ENCODE measurements at places on chromosomes 6 and 20.

GRCh38 chr20:48047447-48047846 lies 262.2 kb upstream of the SULF2 start:
- DNase-seq: no peak

GRCh38 chr20:7773511-7773910 lies 166.7 kb downstream of the HAO1 start:
- no peak for DNase-seq

GRCh38 chr20:45088247-45088646 lies 12.7 kb downstream of the KCNS1 start:
- DNase-seq: peak; percentile 92

- DNase-seq: no peak
Observed at GRCh38 chr6:29131691-29132090, 23.8 kb downstream of the OR2J3 start.

- DNase-seq: peak; percentile 6
Observed at GRCh38 chr6:39387785-39388184, 65.3 kb upstream of the KCNK16 start.

GRCh38 chr6:11618533-11618932 lies 81.0 kb downstream of the TMEM170B start:
- peak; percentile 50 for DNase-seq

GRCh38 chr20:3092611-3093379 lies 8.3 kb upstream of the AVP start:
- DNase-seq: peak; percentile 33

DNA sequence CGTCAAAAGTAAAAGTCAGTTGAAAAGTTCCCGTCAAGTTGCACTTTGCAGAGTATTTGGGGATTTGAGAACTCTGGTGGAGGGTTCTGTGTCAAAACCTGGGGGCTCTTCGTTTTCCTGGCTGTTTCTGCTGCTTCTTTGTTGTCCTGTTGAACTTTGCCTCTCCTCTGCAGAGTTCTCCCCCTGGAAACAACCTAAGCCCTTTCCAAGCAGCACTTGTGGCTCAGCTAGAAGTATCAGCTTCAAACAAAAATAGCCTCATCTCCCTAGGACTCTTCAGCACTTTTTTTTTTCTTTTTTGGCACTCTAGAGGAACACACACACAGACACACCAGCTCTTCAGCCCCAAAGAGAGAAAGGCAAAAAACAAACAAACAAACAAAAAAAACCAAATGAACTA lies at the start of gene TRDN:
Gene TRDN, minus strand, starts transcription at position 169 of the 400 bp plus-strand sequence. CDS start 175 bp downstream, outside the sequence.
- no peak for DNase-seq

DNA sequence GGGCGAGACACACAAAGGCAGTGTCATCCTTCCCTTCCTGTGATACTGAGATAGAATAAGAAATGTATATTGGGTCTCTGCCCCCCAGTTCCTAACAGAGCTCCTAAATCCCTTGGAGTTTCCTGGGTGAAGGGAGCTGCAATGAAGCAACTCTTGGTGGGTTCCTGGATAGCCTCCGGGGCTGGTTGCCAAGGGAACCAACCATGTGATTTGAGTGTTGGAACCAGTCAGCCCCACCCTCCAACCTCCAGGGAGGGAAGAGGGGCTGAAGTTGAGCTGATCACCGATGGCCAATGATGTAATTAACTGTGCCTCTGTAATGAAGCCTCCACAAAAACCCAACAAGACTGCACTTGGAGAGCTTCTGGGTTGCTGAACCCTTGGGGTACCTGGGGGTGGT lies 116.6 kb downstream of the SLC22A3 start:
- no peak for DNase-seq

DNA sequence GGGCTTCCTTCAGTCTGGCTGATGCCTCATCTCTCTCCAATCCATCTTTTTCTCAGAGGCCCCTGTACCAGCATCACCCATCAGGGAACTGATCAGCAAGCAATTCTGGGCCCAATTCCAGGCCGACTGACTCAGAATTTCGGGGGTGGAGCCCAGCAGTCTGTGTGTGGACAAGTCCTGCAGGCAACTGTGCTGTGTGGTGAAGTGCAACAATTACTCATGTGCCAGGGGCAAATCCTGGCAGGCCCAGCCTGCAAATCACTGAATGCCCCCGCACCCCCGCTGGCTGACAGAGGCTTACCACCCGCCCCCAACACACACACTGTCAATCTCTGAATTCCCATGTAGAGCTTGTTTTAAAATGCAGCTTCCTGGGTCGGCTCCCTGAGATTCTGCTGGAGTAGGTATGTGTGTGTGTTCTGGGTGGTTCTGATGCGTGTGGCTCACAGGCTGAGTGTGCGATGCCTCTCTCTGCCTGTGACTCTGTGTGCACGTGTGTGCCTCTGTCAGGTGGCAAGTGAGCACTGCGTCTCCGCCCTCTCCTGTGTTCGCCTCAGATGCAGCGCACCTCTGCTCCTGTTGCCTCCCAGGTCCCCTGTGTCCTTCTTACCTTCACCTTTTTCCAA lies 45.4 kb downstream of the SSR1 start:
- DNase-seq: peak; percentile 95

GRCh38 chr20:64040231-64041039 lies 4.5 kb downstream of the C20orf204 start:
- DNase-seq: no peak

- DNase-seq: no peak
Observed at GRCh38 chr6:88301888-88302768, 136.0 kb upstream of the CNR1 start.

GRCh38 chr6:87832025-87832825 lies 130.2 kb upstream of the AKIRIN2 start:
- DNase-seq: peak; percentile 33

DNA sequence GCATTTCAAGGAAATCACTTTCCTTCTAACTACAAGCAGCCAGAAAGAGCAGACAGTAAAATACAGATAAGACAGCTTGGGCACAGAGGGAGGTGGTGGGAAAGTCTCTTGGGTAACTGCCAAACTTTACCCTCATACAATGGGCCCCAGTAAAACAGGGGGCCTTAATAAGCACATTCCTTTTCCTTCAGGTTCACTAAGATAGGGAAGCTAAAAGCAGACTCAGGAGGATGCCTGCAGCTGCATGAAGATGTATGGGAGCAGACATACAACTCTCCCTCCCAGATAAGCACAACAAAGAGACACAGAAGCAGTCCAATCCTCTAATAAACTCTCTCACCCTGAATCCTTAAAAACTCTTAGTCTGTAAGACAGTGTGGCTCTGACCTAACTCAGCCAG lies 49.0 kb downstream of the SIM1 start:
- no peak for DNase-seq

DNA sequence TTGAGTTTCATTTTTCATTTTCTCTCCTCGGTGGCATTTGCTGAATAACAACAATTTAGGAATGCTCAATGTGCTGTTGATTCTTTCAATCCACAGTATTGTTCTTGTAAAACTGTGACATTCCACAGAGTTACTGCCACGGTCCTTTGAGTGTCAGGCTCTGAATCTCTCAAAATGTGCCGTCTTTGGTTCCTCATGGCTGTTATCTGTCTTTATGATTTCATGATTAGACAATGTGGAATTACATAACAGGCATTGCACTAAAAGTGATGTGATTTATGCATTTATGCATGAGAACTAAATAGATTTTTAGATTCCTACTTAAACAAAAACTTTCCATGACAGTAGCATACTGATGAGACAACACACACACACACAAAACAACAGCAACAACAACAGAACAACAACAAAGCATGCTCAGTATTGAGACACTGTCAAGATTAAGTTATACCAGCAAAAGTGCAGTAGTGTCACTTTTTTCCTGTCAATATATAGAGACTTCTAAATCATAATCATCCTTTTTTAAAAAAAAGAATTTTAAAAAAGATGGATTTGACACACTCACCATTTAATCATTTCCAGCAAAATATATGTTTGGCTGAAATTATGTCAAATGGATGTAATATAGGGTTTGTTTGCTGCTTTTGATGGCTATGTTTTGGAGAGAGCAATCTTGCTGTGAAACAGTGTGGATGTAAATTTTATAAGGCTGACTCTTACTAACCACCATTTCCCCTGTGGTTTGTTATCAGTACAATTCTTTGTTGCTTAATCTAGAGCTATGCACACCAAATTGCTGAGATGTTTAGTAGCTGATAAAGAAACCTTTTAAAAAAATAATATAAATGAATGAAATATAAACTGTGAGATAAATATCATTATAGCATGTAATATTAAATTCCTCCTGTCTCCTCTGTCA lies 88.1 kb downstream of the SNAP25 start:
- peak; percentile 89 for DNase-seq

DNA sequence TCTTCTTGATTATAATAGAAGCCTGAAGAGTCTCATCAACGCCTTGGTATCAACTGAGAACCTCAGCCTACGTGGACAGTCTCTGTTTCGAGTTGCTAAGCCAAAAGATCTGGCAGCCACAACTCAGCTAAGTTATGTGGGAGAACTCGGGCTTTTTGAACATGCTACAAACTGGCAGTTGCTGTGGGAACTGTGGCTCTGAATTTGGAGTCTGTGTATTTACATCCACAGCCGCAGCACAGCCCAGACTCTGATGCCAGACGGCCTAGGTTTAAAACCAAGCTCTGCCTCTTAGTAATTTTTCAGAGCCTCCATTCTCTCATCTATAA lies 35.8 kb downstream of the RIPOR2 start:
- DNase-seq: no peak

DNA sequence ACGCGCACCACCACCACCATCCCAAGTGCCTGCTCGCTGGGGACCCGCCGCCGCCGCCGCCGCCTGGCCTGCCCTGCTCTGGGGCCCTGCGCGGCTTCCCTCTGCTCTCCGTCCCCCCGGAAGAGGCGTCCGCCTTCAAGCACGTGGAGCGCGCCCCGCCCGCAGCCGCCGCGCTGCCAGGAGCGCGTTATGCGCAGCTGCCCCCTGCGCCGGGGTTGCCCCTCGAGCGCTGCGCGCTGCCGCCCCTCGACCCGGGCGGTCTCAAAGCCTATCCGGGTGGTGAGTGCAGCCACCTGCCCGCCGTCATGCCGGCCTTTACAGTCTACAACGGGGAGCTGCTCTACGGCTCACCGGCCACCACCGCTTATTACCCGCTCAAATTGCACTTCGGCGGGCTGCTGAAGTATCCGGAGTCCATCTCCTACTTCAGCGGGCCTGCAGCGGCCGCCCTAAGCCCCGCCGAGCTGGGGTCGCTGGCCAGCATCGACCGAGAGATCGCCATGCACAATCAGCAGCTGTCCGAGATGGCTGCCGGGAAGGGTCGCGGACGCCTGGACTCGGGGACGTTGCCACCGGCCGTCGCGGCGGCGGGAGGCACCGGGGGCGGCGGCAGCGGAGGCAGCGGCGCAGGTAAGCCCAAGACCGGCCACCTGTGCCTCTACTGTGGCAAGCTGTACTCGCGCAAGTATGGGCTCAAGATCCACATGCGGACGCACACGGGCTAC lies 7.2 kb downstream of the PRDM13 start:
- DNase-seq: no peak

- no peak for DNase-seq
Observed at GRCh38 chr6:143589162-143589561, 77.6 kb upstream of the FUCA2 start.

GRCh38 chr6:151240791-151241642 lies 1.2 kb downstream of the AKAP12 start:
- peak; percentile 71 for DNase-seq

GRCh38 chr6:27873021-27873940 lies 38.9 kb downstream of the OR2B2 start:
- DNase-seq: peak; percentile 95

- DNase-seq: peak; percentile 82
Observed at GRCh38 chr6:137823826-137824555, 43.1 kb upstream of the TNFAIP3 start.

- no peak for DNase-seq
Observed at GRCh38 chr20:46004889-46005473, 3.7 kb upstream of the MMP9 start.

GRCh38 chr6:135994857-135995544 lies 143.5 kb downstream of the PDE7B start:
- peak; percentile 90 for DNase-seq

GRCh38 chr20:17226410-17227218 lies at the start of gene PCSK2:
Gene PCSK2 (plus strand): TSS chr20:17227040. CDS start chr20:17227306, 266 bp downstream.
- peak; percentile 89 for DNase-seq

DNA sequence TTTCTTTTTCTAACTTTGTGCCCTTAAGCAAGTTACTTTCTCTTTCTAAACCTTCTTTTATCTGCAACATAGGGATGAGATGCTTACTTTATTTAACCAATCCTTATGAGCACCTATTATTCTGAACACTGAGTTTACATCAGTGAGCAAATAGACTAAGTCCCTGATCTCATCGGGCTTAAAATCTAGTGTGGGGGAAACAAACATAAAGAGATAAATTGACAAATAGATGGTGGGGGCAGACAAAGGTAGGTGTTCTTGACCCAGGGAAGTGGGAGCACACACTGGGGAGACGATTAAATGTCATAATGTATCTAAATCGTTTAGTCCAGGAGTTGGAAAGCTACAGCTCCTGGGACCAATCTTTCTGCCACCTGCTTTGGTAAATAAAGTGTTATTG lies 129.6 kb downstream of the TFAP2C start:
- no peak for DNase-seq

DNA sequence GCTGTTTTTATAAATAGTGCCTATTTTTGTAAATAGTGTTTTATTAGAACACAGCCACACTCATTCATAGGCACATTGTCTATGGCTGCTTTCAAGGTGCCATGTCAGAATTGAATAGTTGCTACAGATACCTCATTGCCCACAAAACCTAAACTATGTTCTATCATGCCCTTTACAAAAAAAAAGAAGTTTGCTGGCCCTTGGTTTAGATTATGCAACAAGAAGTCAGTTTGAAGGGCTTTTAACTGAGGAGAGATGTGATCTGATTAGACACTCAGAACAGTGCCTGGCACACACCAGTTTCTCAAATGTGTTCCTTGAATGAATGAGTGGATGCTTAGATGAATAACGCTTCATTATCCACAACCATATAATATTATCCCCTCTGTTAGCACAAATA lies 366.1 kb downstream of the MAFB start:
- no peak for DNase-seq

DNA sequence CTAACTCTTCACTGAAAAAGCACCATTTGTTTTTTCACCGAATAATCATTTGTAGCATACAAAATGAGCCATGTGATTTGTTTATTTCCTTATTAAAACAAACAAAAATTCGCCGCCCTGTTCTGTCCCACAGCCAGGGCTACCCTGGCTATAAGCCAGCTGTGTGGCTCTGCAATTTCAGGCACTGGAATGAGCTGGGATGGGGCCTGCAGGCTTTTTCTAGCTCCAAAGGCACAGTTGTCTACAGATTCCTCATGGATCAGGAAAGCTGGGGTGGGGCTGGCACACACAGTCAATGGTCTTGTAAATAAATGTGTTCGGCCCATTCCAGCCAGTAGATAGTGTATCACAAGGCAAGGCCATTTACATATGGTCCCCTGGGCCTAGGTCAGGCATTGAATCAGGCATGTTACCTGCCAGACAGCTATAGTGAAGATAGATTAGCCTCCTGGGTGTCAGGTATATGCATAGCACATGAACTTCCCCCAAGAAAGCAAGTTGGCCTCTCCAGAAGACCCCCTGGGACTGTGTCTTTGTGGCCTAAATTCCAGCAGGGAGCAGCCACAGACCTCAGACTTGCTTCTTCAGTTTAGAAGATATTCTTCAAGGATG lies 608.9 kb downstream of the MAFB start:
- no peak for DNase-seq

- DNase-seq: no peak
Observed at GRCh38 chr20:10501402-10501801, 66.3 kb downstream of the SLX4IP start.

All from fibroblast of skin of right biceps (primary cell).